Activated CD4-positive, alpha-beta T cell treated with anti-CD3 and anti-CD28 coated beads, Interleukin-2, amount 50 U/mL, for 1 hour (primary cell): ENCODE measurements at places on chromosomes 1 and 21.
A peak's percentile ranks its signal among the peaks of the same experiment; 100 is the strongest.

- DNase-seq, result no peak
These were observed 398.1 kb downstream of the MATN1 start for GRCh38 chr1:30325085-30325935.

DNA sequence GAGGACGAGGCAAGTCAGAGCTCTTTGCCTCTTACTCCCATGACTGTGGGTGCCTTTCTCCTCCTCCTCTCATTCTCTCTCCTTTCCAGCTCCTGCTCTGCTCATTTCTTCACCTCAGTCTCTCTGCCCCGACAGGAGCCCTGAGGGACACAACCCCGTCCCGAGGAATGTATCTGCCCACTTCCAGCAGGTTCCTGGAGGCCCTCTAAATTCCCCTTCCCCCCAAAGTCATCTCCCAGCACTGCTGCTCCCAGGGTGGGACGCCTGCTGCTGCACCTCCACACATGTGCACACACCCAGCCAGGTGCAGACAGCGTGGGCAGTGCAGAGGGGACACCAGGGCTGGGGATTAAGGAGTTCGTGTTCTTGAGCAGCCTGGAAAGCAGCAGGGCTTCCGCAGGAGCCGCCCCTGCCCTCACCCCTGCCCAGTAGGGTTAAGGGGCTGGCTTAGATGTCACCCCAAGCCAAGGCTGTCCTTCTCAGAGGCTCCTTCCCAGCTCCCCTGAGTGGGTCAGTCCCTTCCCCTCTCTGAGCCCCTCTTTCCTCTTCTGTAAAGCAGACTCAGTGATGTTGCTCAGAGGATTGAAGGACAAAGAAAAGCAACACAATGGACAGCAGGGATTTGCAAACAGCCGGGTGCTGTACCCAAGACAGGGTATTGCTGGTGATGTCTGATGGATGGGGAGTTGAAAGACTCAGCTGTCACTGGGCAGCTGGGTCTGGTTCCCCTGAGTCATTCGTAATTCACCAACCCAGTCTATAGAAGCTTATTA lies 346.0 kb downstream of the MATN1 start:
- DNase-seq, result no peak

- no peak for DNase-seq
These were observed 22.9 kb upstream of the LEFTY2 start for GRCh38 chr1:225963735-225964530.

GRCh38 chr1:22471078-22471477 lies 19.4 kb downstream of the ZBTB40 start:
- no peak for DNase-seq

- no peak for DNase-seq
These were observed 62.4 kb upstream of the POU2F1 start for GRCh38 chr1:167158111-167158812.

DNA sequence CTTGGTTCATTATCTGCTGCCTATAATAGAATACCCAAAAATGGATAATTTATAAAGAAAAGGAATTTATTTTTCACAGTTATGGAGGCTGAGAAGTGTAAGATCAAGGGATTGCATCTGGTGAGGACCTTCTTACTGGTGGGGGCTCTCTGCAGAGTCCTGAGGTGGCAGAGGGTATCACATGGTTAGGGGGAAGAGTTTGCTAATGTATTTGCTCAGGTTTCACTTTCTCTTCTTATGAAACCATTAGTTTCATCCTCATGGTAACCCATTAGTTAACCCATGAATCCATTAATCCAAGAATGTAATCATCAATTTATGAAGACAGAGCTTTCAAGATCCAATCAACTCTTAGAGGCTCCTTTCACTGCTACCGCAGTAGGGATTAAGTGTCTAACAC lies 120.6 kb downstream of the DNM3 start:
- DNase-seq, result no peak

GRCh38 chr1:156281693-156282478 lies 739 bp downstream of the SMG5 start:
- DNase-seq, result no peak

- no peak for DNase-seq
These were observed 66.8 kb upstream of the RGS7 start for GRCh38 chr1:241423541-241424479.

DNA sequence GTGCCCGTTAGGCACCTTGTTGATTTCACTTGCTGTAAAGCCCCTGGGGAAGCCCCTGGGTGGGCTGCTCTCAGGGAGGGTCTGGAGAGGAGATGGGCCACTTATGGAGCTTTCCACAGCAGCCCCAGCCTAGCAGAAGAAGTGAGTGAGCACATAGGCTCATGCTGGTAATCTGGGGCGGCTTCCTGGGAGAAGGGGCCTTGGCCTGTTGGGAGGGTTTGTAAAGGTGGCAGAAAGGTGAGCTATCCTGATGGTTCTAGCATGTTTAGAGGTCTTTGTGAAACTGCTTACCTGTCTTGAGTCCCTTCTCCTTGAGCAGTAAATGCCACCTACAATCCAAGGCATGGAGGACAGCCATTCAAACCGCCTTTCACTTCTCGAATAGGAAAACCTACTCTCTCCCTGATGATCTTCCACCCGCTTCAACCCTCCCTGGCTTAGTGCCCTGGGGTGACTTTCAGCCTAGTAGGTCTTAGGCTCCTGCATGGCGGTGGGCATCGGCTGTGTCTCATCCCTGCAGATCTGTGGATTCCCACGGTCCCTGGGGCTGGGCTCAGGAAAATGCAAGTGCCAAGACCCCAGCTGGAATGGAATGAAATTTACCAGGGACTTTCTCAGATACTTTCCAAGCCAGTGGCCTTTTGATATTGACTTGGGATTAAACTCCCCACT lies 87.6 kb upstream of the SELENON start:
- DNase-seq, result no peak

GRCh38 chr1:183323849-183324683 lies 94.1 kb downstream of the NMNAT2 start:
- DNase-seq, result no peak

GRCh38 chr21:45874716-45875415 lies 106.7 kb upstream of the COL6A1 start:
- DNase-seq, result no peak

- no peak for DNase-seq
These were observed 39.5 kb upstream of the NFASC start for GRCh38 chr1:204831186-204831585.

DNA sequence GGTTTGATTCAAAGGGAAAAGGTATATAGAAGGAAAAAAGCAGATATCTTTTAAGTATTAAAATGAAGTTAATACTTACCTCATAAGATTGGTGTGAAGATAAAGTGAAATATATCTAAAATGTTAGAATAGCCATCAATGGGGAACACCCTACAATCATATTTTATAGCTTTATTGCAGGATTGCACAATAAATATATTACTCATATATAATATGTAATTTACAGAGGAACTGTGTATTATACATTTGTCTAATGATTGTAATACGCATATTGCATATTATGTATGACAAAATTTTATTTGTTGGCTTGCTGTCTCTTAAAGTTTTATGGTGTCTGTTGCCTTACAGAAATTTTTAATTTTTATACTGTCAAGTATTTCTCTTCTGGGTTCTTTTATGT lies 47.8 kb downstream of the UCHL5 start:
- DNase-seq, result no peak

DNA sequence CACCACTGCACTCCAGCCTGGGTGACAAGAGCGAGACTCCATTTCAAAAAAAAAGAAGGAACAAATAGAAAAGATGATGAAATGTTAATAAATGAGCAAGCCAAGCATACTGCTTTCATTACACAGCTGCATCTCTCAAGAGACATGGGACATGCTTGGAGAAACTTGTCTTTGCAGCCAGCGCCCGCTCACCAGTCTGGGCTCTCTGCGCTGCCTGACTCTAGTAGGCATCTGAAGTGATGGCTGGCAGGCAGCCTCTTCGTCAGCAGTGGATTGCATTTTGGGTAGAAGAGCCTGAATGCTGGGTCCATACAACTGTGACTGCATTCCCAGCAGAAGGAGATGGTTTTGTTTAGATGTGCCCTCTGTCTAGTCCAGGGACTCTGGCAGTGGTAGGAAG lies 48.0 kb downstream of the IL6R start:
- DNase-seq, result no peak

- no peak for DNase-seq
These were observed 57.1 kb downstream of the RNF187 start for GRCh38 chr1:228544021-228544850.

DNA sequence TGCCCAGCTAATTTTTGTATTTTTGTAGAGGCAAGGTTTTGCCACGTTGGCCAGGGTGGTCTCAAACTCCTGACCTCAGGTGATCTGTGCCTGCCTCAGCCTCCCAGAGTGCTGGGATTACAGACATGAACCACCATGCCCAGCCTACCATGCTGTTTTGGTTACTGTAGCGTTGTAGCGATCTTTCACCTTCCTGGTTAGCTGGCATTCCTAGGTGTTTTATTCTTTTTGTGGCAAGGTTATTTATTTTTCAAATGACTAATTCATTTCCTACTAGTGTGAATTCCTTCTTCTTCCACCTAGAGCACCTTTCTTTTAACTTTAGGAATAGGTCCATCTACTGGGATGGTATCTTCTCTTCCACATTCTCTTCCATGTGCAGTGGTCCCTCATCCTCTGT lies 29.3 kb downstream of the TMEM200B start:
- DNase-seq, result no peak

DNA sequence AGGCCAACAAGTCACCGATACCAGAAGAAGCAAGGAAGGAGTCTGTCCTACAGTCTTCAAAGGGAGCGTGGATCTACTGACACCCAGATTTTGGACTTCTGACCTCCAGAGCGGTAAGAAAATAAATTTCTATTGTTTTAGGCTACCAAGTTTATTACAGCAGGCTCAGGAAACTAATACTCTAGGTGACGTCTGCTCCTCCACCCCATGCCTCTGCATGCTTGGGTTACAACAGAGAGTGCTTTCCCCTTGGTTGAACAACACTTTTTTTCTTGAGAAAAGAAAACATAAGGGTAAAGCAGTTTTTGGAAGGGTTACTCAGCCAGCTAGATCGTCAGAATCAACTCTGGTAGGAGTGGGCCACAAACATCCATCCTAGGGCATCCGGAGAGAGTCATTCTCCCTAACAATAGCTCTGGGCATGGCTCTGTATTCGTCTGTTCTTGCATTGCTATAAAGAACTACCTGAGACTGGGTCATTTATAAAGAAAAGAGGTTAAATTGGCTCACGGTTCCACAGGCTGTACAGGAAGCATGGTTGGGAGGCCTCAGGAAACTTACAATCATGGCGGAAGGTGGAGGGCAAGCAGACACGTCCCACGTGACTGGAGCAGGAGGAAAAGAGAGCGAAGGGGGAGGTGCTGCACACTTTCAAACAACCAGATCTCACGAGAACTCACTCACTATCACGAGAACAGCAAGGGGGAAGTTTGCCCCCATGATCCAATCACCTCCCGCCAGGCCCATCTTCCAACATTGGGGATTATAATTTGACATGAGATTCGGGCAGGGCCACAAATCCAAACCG lies 22.2 kb upstream of the DNAJC11 start:
- DNase-seq, result no peak

DNA sequence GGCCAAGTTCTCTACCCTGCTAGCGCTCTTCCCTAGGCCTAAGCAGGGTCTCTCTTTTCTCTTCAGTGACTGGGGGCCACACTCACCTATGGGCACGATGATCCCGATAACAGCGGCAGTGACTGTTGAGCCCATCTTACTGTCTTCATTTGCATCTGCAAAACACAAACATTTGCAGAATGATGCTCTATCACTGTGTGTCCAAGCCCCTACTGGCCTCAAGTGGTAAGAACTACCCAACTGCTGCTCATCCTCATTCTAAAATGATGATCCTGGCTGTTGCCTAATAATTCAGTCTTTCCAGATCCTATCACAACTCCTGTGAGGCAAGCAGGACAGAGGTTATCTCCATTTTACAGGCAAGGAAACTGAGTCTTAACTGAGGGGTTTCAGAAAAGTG lies 16.7 kb upstream of the MAGOH start:
- no peak for DNase-seq

DNA sequence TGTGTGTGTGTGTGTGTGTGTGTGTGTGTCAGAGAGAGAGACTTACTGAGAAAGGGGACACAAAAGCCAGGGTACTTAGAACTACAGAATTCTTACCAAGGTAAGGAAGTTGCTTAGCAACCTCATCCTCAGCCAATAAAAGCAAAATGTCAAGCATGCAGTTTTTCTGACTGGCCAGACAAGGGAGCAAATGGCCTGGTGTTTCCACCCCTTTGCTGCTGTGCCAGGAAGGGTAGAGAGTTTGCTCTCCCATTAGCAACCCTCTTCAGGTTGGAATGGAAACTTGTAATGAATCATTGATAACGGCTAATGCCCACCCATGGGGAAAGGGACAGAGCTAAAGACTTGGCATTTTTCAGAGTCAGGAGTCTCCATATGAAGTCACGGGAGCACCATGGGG lies 10.6 kb downstream of the RXRG start:
- no peak for DNase-seq

DNA sequence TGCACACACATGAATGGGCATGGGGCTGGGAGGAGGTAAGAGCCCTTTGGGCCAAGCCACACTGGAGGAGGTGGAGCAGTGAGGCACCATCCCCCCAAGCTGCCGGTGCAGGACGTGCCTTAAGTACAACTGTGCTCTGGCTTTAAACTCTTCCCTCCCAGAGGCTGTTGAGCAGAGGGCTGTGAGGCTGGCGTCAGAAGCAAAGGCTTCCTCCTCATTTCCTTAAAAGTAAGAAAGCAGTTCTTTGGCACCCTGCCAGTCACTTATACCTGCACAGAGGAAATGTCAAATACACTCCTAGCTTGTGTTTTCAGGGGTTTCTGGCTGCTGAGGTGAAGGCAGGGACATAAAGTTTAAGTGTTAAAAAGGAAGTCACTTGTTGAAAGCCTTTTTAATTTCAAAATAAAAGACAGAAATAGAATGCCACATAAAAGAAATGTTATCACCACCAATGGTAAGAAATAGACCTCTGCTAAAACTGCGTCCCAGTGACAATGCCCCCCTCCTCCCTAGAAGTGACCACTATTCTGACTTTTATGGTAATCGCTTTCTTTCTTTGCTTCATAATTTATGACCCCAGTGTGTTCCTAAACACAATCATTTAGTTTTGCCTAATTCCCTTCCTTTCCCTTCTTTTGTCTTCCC lies 33.0 kb downstream of the LAMC2 start:
- DNase-seq, result peak; percentile 27

DNA sequence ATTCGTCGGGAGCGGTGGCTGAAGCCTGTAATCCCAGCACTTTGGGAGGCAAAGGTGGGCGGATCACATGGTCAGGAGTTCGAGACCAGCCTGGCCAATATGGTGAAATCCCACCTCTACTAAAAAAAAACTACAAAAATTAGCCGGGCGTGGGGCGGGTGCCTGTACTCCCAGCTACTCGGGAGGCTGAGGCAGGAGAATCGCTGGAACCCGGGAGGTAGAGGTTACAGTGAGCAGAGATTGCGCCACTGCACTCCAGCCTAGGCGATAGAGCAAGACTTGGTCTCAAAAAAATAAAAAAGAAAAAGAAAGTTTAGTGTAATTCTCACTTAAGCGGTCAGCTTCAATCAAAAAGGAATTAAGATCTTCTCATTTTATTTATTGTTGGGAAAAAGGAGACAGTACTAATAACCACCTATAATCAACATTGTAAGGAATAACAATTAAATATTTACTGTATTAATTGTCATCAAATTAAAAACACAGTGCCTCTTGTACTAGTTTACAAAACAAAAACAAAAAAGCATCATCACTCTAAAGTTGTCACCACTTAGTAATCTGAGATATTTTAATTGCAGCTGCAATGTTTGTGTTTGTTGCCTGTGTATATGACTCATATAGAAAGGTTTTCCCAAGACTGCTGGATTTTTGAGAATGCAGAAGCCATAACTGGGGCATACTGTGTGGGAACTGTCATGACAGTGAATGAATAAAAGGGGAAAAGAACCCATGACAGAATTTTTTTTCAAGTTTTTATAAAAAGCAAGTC lies 3.7 kb downstream of the FBXO42 start:
- no peak for DNase-seq
